ENCODE measurements at places on chromosomes 1 and 21.

- no peak for DNase-seq
These were observed 44.9 kb downstream of the SEC16B start for GRCh38 chr1:177925006-177925405.

DNA sequence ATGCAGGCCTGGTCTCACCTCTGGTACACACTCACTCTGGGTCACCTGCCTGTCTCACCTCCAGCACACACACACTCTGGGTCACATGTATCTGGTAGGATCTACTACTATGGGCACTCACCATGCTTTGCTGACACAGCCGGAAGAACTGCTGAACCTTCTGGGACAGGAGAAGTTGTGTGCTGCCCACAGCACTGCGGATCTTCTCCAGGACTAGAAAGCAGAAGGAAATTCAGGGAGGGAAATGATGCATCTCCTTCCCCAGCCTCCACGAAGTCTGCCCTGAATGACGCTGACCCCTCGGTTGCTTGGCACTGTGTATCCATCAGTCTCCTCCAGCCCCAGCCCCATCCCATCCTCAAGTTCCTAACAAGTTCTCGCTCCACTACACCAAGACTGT is 7.9 kb upstream of the SMIM12 start:
- DNase-seq, result no peak

DNA sequence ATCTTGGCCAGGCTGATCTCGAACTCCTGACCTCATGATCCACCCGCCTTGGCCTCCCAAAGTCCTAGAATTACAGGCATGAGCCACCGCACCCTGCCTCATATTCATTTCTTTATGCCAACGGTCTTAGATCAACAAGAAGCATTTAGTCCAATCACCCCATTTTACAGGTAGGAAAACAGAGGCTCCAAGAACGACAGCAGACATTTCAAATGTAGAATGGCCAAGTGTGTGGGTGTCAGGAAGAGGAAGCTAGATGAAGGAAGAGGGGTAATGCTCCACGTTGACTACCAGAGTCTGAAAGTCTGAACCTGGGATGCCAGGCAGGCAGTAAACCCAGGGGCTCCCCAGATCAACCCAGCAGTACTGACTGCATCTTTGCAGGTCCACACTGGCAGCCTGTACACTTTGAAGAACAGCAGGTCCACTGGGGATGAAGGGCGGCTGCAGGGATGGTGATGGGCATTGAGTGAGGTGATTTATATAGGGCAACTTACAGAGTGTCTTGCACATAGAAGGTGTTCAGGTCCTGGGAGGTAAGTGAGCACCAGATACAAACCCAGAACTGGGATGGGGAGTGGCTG is 120.2 kb downstream of the EPHB2 start:
- no peak for DNase-seq

DNA sequence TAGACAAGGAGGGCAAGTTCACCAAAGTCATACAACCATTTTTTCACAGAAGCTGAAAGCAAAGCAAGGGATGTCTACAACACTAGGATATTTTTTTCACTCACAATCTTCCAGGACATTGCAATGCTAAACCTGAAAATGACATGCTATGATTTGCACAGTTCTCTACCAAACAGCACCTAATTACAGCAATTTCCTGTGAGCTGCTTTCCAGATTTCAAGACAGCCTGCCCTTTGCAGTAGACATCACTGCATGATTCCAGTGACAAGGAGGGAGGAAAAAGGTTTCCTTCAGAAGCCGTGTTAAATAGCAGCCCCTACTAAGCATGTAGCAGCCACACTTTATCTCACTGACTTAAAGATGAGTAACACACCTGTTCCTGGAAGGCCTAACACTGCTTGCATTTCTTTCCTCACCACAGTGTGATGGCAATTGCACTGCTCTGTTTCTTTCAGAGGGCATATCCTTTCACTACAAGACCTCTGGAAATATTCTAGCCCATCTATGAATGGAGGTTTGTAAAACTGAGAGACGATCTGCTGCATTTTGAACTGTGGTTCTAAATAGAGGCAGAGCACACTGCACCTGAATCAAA is 97.1 kb downstream of the DUSP10 start:
- DNase-seq, result no peak

DNA sequence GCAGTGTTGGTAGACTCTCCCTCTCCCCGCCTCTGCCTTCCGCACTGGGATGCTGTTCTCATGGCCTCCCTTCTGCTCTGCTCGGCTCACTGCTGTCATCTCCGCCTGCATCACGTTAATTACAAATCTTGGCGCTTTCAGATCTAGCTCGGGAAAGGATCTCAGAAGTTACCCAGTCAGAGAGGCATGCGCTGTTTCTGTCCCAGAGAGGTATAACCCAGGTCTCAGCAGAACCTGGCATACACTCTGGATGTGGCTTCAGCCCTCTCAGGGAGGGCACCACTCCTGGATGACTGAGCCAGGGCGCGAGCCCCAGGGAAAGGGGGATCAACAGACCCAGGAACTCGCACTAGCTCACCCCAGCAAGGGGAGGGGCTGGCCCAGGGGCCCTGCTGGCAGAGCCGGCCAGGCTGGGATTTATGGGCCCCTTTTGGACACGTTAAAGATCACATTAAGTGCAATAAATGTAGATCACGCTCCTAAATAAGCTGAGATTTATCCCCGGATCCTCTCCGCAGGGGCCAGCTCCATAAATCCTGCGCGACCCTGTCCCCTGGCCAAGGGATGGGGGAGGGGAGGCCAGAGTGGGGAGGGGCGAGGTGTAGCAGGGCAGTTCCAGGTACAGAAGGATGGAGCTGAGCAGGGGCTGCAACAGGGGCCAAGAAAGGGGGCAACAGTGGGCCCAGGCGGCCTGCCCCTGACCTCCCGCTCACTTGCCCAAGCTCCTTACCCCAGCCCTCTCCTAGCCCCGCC is 101.3 kb upstream of the ZBTB40 start:
- no peak for DNase-seq

- DNase-seq, result peak; percentile 16
These were observed 94.3 kb upstream of the EDN2 start for GRCh38 chr1:41578712-41579335.

DNA sequence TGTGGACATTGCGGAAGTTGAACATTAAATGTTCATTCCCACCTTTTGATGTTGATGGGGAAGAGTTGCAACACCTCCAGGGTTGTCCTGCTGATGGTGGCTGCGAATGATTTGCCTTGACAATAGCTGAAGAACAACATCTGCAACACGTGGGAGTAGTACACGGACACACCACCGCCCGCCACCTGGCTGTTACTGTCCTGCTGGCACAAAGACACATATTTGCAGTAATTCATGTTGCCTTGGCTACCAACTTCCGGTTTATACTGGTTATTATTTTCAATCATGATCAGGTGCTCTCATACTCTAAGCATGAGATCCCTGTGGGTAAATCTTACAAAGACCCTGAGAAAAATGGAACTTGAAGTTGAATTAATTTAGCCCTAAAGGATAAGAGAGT is 55.2 kb downstream of the UBR4 start:
- DNase-seq, result no peak

Data from fibroblast of gingiva (primary cell).